ENCODE measurements at places on chromosomes 2 and 18. TPM values are rescaled to one million over a fixed set of nuclear protein-coding genes. Genes with fewer than 3 reads are reported as not detected.

HRH4 gene
- not detected for total RNA-seq

MOB4 gene
- 17.9 TPM for total RNA-seq

HOXD13 gene
- total RNA-seq, result not detected

CNPPD1 gene
- total RNA-seq, result 64.5 TPM

DNA sequence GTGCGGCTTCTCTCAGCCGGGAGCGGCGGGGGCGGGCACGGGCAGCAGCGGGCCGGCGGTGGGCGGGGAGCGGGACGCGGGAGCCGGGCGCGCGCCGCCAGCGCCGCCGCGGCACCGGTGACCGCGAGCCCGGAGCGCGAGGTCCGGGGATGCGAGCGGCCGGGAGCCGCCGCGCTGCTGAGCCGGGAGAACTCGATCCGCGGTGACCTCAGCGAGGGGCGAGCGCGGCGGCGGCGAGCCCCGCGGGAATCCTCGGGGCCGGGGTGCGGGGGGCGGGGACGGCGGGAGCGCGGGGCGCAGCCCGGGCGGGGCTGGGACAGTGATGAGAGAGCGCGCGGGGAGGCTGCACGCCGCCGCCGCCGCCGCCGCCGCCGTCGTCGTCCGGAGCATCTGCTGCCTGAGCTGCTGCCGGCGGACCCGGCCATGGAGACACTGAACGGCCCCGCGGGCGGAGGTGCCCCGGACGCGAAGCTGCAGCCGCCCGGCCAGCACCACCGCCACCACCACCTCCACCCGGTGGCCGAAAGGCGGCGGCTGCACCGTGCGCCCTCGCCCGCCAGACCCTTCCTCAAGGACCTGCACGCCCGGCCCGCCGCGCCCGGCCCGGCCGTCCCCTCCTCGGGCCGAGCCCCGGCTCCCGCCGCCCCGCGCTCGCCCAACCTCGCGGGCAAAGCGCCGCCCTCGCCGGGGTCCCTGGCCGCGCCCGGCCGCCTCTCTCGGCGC lies at the start of gene MTCL1:
Gene MTCL1, plus strand, starts transcription at position 319 of the 723 bp plus-strand sequence. Its CDS starts 105 bp downstream, at position 424.
- peak; percentile 20 for DNase-seq

DNA sequence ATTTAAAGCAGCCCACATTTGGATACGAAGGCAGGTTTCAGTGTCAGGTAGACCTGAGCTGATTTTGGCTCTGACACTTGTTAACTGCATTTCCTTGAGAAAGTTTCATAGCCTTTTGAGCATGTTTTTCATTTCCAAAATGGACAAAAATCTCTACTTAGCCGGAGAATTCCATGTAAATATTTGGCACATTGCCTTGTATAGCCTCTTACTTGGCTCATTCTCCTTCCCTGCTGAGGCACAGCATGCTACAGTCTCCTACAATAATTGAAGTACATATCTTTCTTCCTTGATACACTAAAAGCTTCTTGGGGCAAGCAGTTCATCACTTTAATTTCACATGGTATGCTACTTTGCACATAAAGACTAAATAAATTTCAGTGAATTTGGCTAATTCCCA lies 772.2 kb upstream of the CHAC2 start:
- no peak for DNase-seq

GRCh38 chr2:37287966-37288365 lies 36.7 kb downstream of the PRKD3 start:
- DNase-seq, result no peak

GRCh38 chr18:23723121-23723520 lies 33.9 kb downstream of the LAMA3 start:
- no peak for DNase-seq

DNA sequence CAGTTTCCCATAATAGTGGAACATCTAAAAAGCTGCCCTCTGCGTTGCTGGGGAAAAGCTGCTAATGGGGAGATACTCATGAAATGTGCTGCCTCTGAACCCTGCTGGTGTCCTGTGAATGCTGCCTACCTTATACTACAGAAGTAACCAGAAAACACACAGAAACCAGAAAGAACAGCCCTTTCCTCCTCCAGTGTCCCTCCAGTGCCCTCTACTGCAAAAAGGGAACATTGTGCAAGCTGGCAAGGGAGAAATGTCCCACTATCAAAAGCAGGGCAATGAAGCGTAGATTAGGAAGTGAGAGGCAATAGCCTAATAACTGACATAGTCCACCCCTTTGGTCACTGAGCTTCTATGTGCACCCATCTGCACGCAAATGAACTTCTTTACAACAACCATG lies 162.7 kb upstream of the ETAA1 start:
- DNase-seq, result no peak

GRCh38 chr2:240881913-240882312 lies 13.3 kb downstream of the AGXT start:
- DNase-seq, result no peak

- no peak for DNase-seq
Observed at GRCh38 chr2:30971231-30972025, 164.2 kb upstream of the CAPN13 start.

DNA sequence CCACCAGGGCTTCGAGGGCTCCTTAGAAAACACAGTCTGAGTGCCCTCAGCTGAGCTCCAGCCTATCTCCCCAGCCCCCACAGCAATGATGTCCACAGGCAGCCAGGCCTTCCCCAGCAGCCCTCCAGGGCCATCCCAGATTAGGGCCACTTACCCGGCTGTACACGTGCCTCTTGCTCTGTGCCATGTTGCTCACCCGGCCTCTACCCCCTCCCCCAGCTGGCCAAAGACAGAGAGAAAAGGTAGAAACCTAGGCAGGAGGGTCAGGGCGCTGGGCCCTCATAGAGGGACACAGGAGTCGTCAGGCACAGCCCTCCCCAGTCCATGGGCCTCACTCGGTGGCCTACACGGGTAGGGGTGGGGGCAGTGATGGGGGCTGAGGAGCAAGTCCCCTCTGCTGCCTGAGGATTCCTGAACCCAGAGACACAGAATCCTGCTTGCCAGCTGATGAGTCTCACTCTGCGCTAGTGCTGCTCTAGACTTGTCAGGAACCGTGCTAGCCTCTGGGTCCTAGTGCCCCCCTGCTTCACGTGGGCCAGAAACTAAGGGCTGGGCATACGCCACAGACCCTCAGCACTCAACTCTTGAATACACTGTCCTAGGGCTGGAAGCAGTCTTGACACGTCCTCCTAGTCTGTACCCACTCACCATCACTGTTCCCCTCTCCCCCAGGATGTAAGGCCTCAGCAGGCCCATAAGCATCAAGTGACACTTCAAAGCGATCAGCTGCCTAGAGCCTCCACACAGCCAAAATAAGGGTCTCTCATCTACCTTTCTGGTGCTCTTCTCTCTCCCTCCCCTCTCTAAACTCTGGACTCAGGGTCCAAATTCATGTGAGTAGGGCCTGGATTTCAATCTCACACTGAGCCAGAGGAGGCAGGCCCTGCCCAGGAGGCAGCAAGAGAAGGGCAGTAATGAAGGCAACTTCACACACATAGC lies at the start of gene DCTN1:
Gene DCTN1, minus strand, starts transcription at position 461 of the 939 bp plus-strand sequence. Its CDS starts 274 bp downstream, at position 187.
- DNase-seq, result peak; percentile 11

DNA sequence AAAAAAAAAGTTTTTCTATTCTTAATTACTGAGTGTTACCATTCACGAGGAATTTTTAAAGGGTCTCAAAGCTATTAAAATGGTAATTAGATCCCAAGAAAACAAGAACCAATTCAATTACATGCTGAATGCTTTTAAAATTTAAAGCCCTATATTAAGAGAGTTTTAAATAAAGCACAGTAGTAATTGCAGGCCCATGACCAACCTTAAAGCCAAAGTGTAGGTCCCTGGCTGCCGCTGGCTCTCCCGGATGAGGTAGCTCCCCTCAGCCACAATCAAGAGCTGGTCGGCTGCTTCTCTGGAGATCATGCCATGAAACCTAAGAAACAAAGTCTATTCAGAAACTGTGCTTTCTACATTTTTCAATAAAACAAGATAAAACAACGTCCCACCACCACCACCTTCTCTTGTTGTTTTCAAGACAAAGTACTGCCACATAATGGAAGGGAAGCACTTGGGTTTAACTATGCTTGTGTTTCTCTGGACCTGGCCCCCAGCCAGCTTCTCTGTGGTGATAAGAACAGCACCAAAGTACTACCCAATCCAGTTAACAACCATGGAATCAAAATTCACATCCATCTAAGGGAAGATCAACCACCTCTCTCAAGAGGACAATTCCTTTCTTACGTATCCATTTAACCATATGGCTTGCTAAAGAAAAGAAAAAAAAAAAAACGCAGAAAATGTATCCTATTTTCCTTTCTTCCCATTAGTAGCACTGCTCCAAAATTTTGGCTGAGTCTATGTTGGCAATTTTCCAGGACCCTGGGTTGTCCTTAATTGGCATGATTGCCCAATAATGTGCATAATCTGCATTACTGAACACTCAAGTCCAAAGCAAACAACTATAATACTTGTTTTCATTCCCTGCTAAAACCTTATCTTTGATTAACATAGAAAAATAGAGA lies 90.1 kb downstream of the CHN1 start:
- DNase-seq, result no peak

DNA sequence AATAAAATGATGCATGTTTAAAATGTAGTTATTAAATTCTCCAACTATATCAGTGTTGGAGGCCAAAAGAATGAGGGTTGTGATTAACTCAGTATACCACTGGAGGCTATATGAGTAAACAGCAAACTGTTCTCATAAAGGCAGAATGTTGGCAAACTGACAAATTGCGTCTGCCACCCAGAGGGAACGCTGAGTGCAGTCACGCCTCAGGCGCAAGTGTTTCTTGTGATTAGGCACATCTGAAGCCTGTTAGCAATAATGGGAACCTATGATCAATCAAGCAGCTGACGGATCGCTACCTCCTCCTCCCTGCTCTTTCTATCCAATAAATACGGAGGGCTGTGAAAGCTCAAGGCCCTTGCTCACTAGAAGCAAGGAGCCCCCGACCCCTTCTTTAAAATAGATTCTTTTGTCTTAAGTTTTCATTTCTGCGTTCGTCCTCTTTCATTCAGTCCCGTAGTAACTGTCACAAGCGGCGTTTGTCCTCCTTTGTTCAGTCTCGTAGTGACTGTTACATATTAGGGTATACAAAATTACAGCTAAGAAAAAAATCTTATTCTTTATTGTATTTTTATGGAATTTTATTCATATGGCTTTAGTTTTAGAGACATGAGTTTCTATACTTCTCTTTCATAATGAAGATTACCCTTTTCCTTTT lies 16.3 kb upstream of the RMND5A start:
- no peak for DNase-seq
